ENCODE measurements at places on chromosomes 1 and 21. TPM values are rescaled to one million over a fixed set of nuclear protein-coding genes. Genes with fewer than 3 reads are reported as not detected.

Gene FCER1G
- 3.7 TPM for total RNA-seq

DNA sequence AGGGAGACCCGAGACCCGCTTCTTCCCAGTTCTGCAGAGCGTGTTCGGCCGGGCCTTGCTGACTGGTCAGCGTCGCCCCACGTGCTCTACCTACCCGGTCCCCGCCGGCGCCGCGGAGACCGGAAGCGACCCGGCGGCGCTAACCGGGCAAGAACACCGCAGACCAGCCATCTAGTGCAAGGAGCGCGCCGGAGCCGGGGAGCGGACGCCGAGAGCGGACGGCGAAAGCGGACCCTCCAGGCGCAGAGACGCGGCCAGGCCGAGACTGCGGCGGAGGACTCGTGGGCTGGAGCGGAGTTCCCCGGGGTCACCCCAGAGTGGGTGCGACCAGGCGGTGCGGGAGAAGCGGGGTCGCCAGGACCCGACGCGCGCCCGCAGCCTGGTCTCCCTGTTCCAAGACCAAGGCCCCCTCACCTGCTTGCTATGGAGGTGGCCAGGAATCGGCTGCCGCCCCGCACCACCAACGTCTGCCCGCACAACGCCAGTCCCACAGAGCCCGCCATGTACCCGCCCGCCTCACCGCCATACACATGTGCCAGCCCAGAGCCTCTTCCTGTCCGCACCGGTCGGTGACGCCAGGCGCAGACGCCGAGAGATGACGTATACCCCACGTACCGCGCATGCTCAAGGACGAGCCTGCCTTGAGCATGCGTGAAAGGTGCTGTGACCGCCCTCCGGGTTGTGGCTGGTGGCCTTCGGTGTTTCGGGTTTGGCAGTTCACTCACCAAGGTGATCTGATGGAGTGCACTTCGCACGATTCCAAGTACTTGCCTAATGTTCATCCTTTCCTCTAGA, at the start of gene WDR4:
Gene WDR4, minus strand, starts transcription at position 547 of the 795 bp plus-strand sequence. Its CDS starts 44 bp downstream, at position 503.
- DNase-seq: peak; percentile 99

GRCh38 chr1:184039126-184039525, 1.6 kb upstream of the COLGALT2 start:
- no peak for DNase-seq

Gene CADM3
- not detected for total RNA-seq

GRCh38 chr1:56045477-56045876, 533.9 kb downstream of the PLPP3 start:
- no peak for DNase-seq

DNA sequence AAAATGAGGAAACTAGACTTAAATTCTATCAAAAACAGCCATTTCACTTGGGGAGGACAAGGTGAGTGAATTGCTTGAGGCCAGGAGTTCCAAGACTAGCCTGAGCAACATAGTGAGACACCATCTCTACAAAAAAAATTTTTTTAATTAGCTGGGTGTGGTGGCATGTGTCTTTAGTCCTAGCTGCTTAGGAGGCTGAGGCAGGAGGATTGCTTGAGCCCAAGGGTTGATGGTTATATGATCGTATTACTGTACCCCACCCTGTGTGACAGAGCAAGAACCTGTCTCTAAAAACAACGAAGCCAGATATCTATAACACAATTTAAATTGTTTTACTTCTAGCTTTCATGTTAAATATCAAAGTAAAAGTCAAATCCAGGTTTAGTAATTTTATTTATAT, 126.1 kb upstream of the HP1BP3 start:
- no peak for DNase-seq

DNA sequence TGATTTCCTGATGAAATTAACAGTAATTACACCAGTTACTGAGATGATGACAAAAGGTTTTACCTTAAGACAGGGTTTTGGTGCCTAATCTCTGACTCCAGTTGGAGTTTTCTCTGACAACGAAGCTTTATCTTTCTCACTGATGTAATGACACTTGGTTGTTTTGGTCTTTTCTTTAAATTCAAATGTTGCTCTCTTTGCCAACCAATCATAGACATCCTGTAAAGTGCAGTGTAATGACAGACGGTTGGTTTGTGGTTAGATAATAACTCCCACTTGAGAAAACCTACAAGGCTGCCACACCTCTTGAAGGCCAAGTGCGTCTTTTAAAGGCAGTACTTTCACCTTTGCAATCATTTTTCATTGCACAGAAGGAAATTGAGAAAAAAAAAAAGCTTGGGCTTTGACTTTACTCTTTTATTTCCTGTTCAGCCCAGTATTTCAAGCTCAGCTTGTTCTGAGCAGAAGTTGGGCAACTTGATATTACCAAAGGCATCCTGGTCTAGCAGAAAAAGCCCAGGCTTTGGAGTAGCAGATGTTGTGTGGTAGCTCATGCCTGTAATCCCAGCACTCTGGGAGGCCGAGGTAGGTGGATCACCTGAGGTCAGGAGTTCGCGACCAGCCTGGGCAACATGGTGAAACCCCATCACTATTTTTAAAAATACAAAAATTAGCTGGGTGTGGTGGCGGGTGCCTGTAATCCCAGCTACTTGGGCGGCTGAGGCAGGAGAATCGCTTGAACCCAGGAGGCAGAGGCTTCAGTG, 14.9 kb downstream of the PDIK1L start:
- peak; percentile 51 for DNase-seq

Gene OR2T34
- total RNA-seq: not detected

GRCh38 chr1:201602413-201603265, 63.7 kb downstream of the NAV1 start:
- no peak for DNase-seq

- DNase-seq: no peak
Measured at GRCh38 chr1:29695036-29695435, 458.7 kb downstream of the PTPRU start.

DNA sequence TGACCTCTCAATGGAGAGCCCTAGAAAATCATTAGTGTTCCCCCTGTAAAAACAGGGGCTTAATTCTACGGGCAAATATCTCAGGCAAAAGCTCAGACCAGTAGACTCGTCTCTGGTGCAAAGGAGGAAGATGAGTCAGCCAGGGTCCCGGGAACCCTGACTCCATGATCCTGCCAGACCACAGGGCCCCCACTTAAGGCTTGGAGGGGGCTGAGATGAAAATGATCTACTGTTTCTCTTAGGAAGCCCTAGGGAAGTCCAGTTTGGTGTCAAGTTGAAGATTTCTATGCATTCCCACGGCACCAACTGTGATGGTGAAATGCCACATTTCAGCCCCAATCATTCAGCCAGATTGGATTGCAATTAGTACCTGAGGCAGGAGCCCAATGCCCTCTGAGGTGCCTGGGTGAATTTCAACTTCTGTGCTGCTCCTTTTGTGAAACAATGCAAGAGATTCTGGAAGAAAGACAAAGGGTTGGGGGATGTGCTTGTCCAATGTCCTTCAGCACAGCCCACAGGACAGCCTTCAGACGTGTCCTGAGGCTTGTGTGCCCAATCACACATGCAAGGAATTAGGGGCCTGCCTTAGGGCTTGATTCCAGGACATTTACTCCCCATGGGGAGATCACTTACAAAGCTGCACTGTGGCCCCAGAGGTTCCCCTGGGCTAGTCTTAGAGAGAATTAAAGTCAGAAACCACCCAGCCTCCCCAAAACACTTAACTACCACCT, 18.1 kb downstream of the NAV1 start:
- no peak for DNase-seq

- DNase-seq: no peak
Measured at GRCh38 chr1:229124520-229125124, 146.3 kb upstream of the RAB4A start.

DNA sequence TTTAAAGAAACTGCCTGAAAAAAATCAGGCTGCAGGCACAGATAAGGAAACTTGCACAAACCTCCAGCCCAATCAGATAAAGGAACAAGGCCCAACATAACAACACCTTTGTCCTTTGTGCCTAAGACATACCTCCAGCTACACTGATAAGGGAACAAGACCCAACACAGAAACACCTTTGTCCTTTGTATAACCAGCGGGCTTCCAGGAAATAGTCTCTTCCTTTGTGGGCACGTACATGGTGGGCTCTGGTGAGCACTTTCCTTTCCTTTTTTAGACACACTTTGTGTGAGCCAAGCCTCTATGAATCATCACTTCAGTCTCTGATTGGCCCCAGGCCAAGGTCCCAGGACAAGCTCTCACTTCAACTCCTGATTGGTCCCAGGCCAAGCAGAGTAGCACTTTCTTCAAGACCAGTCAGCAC, 23.6 kb downstream of the ZNF670 start:
- DNase-seq: no peak

Gene CLCA1
- total RNA-seq: not detected

DNA sequence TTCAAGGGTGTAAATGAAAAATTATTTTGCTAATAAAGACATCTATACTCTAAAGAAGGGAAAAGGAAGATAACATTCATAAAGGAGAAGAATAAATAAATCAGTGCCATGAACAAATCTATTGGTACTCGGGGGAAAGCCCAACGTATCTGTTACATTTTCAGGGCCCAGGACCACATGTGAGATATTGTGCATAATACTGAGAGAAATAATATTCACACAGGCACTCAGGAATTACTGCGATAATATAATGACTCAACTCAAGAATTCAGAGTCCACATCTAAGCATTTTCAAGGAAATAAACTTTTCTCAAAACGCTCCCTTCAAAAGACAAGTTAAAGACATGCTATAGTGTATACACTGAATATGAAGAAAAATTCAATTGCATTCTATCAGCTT, 108.8 kb downstream of the SMYD2 start:
- DNase-seq: no peak

DNA sequence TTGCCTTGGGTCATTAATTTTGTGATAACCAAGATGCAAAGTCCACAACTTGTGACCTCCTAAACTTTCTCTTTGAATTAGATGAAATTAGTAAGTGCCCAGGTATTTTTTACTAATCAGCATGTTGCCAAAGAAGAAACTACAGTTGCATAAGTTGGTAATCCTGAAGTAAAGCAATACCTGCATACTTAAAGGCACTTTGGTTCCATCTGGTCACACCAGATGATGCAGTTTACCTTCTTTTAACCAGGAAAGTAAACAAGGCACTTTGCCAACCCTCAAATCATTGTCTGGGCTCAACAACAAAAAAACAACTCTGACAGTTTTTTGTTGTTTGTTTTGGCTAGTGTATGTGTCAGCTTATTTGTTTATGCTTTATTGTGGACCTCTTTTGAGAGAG, 55.5 kb upstream of the DYNLT5 start:
- no peak for DNase-seq

All from activated T-cell treated with anti-CD3 and anti-CD28 coated beads, Interleukin-2, amount 50 U/mL, for 72 hours (primary cell).